D341Med (cell line): ENCODE measurements at places on chromosomes 16 and 17.

GRCh38 chr17:76053246-76054111 is 18.8 kb downstream of the SRP68 start:
- DNase-seq, result no peak

DNA sequence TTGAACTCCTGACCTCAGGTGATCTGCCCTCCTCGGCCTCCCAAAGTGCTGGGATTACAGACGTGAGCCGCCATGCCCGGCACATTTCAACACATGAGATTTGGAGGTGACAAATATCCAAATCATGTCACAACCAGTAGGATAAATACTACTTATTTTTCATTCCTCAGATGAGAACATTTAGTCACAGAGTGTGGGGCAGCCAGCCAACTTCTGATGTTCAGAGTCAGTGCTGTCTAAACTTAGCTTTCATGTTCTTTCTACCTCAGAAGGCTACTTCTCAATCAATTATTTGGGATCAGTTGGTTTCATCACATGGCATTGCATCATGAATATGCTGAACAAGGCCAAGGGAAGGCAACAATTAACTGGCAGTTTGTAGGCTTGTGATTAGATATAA is 134.5 kb downstream of the CDH13 start:
- no peak for DNase-seq

DNA sequence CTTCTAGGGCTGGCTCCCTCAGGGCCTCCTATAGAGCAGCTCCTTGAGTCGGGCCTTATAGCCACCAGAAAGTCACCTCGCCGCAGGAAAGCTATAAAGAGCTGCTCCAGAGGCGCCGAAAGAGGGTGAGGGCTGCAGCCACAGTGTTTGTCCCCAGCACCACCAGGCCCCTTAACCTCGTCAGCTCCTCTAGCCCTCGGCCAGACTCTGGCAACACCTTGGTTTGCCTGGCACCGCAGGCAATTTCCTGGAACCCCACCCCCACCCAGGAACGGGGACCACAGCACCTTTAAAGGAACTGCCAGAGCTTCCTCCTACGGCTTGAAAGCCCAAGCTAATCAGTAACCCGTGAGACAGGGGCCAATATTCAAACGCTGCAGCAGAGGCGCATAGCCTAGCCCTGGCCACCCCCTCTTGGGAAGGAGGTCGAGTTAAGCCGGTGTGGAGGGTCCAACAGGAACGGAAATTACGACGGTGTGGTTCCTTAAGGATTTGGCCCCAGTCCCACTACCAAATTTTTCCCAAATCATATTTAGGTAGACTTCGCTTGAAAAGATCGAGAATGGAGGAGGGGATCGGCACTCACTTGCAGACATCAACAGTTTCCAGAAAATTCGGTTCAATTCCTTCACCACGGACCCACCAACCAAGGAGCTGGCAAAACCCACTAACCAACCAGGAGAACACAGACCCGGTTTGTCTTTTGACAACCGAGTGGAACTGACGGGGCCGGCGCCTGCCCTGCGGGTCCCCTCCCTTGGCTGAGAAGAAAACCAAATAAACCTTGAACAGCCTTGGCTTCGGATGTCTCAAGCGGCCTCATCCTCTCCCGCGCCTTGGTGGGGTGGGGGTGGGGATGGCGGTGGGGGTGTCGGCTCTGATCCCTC is 3.0 kb downstream of the HOXB6 start:
- no peak for DNase-seq

DNA sequence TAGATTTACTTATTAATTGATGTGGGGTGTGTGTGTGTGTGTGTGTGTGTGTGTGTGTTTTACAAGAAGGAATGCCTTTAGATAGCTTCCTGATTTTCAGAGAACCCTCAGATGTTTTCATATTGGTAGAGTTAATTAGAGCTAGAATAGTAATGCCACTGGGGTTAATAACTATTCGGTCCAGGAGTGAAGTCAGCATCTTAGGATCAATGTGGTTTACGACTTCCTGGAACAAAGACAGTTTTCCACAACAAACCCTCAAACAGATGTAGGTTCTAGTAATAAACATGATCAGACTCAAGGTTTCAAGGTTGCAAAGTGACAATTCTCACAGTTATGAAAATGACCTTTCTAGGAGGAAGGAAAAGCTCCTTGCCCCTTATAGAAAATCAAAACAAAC is 12.2 kb upstream of the SLC52A1 start:
- DNase-seq, result no peak

GRCh38 chr17:81831957-81832607 is 1.0 kb downstream of the MCRIP1 start:
- peak; percentile 81 for DNase-seq

DNA sequence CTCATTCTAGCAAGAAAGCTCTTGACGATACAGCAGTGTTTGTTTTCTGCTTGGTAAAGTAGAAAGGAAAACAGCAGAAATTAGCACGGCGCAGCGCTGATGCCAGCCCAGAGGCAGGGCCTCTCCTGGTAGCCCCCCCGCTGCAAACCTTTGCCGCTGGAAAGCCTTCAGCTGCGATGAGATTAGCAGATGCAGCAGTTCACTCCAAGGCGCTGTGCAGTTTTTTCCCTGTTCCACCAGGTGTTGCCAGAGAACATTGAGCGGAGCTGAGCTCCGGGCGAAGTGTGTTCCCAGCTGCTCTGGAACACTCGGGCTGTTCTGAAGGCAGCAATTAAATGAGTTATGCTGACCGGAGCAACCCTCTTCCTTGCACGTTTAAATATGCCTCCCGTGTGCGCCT is 72.5 kb downstream of the RBFOX1 start:
- peak; percentile 80 for DNase-seq

DNA sequence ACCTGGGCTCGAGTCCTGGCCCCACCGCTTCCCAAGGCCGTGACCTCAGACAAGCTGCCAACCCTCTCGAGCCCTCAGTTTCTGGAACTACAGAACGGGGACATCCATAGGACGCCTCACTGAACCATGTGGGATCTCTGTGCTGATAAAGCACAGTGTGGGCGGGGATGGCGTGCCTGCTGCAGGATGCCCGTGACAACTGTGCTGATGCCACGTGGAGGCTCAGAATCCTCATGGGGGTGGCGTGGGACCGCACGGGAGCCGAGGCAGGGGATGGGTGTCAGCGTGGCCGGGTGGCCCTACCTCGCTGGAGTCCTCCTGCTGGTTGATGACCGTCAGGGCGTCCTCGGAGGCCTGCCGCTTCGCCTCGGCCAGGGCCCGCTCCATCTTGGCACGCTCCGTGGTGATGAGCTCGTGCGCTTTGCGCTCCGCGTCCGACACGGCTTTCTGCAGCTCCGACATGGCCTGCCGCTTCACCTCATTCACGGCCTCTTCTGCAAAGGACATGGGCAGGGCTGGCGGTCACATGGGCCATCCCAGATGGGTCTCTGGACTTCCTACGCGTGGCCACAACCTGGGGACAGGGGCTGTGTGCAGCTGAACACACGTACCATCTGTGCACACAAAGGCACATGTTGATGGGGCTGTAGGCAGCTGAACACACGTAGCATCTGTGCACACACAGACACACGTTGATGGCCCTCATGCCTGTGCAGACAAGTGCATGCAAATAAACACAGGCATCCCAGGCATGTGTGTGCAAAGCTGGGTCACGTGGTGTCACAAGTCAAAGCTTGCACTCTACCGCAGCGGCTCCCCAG is 12.7 kb upstream of the PABPN1L start:
- no peak for DNase-seq

- DNase-seq, result peak; percentile 99
Measured at GRCh38 chr17:42832934-42833766, at the start of gene PSME3. PSME3 (plus strand) TSS chr17:42833397; CDS start chr17:42833632, 235 bp downstream.

DNA sequence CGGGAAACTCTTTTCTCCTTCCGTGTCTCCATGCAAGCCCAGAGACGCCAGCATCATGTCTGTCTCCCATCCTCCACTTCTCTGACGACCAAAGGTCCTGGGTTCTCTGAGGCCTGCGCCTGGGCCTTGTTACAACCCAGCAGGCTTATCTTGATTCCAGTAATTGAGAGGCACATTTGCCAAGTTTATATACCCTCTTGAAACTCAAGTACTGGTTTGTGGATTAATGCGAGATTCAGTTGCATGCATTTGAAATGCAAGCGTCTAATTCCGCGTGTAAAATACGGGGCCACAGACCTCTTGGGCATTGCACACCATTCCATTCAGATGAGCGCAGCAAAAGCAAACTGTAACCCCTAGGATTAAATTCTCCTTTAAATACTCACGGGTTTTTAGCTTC is 28.7 kb upstream of the CRISPLD2 start:
- no peak for DNase-seq

GRCh38 chr16:3857189-3858043 is 23.1 kb downstream of the CREBBP start:
- no peak for DNase-seq

DNA sequence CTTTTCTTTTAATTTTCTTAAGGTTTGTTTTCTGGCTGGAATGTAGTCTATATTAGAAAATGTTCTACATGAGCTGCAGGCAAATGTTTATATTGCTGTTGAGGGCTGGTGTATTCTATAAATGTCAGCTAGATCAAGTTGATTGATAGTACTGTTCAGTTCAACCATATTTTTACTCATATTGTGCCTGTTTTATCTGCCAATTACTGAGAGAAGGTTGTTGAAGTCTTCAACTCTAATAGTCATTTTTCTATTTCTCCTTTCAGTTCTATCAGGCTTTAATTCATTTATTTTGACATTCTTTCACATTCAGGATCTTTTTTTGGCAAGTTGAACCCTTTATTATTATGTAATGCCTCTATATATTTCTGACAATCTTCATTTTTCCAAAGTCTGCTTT is 93.2 kb upstream of the HS3ST3A1 start:
- DNase-seq, result no peak

- DNase-seq, result no peak
Measured at GRCh38 chr17:47844227-47844626, 3.2 kb upstream of the SCRN2 start.

GRCh38 chr17:339193-340061 is 13.2 kb downstream of the RPH3AL start:
- DNase-seq, result peak; percentile 12

- DNase-seq, result no peak
Measured at GRCh38 chr17:81277946-81278693, 17.0 kb downstream of the SLC38A10 start.

DNA sequence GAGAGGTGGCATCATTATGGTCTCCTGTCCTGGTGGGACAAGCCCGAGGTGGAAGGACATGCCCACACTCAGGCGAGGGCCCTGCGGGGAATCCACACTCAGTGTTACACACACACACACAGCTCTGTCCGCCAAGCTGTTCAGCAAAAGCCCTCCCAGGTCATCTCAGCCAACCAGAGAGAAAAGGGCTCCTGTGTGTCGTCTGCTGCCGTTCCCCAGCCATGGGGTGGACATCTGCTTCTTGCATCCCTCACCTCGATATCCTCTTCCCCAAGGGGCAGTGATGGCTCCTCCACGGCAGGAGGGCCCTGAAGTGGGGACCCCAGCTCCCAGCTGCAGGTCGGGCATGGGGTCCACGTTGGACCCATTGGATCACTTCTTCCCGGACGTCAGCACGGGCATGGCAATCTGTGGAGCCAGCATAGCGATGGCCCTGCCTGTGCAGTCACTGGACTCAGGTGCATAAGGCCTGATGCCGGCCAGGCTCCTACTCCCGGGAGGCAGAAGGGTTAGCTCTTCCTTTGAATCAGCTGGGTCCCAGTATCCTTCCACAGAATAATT is 290.1 kb downstream of the C16orf95 start:
- DNase-seq, result no peak

- DNase-seq, result no peak
Measured at GRCh38 chr17:8338753-8339140, 893 bp upstream of the ODF4 start.

DNA sequence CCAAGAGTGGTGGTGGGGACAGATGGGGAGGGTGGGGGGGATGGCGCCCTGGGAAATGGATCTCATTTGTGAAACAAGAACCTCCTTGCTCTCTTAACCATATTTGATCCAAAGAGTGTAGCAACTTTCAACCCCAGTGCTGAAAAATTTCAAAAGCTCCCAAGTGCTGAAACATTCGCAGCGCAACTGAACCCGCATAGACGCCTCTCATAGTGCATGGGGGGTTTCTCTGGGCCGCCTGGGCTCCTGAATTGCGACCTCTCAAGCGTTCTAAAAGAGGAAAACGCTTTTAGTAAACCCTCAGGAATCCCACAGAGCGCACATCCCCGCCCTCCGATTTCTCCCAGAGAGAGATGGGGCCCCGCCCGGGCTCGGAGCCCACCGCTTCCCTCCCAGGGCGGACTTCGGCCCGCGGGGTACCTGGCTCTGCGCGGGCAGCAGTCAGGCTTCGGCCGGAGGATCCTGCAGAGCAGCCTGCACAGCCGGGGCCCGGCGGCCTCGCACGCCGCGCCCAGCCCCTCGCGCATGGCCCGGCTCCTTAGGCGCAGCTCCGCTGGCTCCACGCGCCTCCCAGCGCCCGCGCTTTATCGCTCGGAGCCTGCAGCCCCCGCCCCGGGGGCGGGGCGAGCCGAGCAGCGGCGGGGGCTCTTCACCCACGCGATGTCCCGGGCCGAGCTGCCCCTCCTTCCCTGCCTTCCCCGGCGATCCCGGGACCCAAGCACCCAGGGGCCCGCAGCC is 7.0 kb downstream of the NOS2 start:
- DNase-seq, result peak; percentile 90

DNA sequence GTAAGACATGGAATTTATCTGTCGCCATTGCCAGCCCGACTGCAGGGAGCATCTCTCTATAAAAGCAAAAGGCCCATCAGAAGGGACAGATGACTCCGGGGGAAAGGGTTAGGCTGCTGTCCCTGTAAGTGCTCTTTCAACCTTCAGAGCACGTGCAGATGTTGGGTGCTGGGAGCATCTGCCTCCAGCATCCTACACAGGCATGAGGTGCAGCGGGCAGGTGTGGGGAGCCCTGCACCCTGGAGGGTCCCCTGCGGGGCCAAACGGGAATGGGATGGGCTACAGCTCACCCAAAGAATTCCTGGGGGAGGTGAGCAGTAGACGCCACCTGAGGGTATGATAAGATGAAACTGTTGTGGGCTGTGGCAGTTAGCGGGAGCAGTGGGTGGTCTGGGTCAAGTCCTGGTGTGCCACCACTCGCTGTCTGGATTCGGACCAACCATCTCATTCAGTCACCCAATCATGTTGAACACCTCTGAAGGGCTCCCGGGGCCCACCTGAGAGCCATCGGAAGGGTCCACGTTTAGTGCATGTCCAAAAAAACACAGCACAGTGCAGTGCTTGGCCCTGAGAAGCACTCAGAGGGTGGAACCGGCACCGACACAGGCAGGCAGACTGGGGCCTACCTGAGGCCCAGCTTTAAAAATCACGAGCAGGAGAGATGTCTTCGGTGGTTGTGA is 3.8 kb downstream of the SMCR8 start:
- DNase-seq, result no peak

- no peak for DNase-seq
Measured at GRCh38 chr17:32152130-32152529, 9.8 kb downstream of the RHOT1 start.

DNA sequence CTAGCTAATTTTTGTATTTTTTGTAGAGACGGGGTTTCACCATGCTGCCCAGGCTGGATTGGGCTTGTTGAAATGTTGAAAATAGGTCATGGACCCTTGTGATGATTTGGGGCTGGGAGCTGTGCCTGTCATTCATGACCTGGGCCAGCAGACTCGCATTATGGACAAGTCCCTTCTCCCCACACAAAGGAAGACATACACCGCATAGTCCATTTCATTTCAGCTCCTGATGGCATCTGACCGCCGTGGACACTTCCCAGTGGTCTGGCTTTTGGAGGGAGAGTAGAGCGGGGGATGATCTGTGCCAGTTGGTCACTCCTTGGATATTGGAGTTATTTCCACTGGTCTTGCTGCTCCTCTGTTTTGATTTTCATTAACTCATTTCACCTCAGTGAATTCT is 34.8 kb downstream of the MPRIP start:
- DNase-seq, result no peak
